ENCODE measurements at places on chromosomes 5 and 9.
A peak's percentile ranks its signal among the peaks of the same experiment; 100 is the strongest.

GRCh38 chr5:139650689-139651042, 2.5 kb downstream of the CXXC5 start:
- peak; percentile 49 for DNase-seq

- no peak for DNase-seq
Measured at GRCh38 chr5:157306692-157307471, 41.0 kb downstream of the CYFIP2 start.

GRCh38 chr9:84937180-84937579, 267.7 kb downstream of the NTRK2 start:
- no peak for DNase-seq

GRCh38 chr5:40775846-40776657, 20.3 kb upstream of the TTC33 start:
- DNase-seq: no peak

- no peak for DNase-seq
Measured at GRCh38 chr5:108545301-108545700, 163.4 kb upstream of the FBXL17 start.

Data from body of pancreas (tissue), 4 donors.